ENCODE measurements at places on chromosomes 4 and X.
A peak's percentile ranks its signal among the peaks of the same experiment; 100 is the strongest.

- peak; percentile 33 for DNase-seq
- H3K4me1 ChIP-seq, result no peaks in the 10 kb centered on the region
- no peaks in the 10 kb centered on the region for H3K27me3 ChIP-seq
- no peak overlapping the region for H3K4me3 ChIP-seq
- H3K36me3 ChIP-seq, result no peaks in the 10 kb centered on the region
Measured at GRCh38 chr4:158253350-158253980, 43.2 kb downstream of the TMEM144 start.

GRCh38 chr4:35228313-35228712 is 1016.0 kb downstream of the ARAP2 start:
- H3K4me1 ChIP-seq, result no peaks in the 10 kb centered on the region
- no peaks in the 10 kb centered on the region for H3K36me3 ChIP-seq
- H3K4me3 ChIP-seq, result no peak overlapping the region
- no peak overlapping the region for H3K27ac ChIP-seq
- no peaks in the 10 kb centered on the region for H3K27me3 ChIP-seq
- no peak for DNase-seq

GRCh38 chrX:69600182-69600581 is 15.7 kb upstream of the EDA start:
- H3K36me3 ChIP-seq, result no peaks in the 10 kb centered on the region
- no peaks in the 10 kb centered on the region for H3K4me1 ChIP-seq
- DNase-seq, result no peak
- H3K4me3 ChIP-seq, result no peak overlapping the region
- H3K27me3 ChIP-seq, result no peaks in the 10 kb centered on the region

DNA sequence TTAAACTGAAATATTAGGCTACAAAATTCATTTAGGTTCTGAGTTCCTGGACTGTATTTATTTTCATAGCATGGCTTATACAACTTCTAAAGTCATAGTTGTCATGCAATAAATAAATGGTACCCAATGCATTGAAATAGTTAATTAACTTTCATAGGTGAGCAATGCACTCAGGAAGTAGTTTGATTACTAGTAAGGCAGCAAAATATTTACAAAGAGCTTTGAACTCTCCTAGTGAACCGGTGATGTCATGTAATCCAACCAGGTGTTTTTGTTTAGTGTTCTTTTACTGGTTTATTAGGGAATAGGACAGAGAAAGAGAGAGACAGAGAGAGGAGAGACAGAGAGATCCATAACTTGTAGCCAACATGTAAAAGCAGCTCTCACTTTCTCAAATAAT is 228.6 kb upstream of the CTSO start:
- H3K27ac ChIP-seq, result no peak overlapping the region
- no peak for DNase-seq
- no peaks in the 10 kb centered on the region for H3K36me3 ChIP-seq
- no peaks in the 10 kb centered on the region for H3K4me1 ChIP-seq

GRCh38 chr4:11768251-11768972 is 339.7 kb upstream of the HS3ST1 start:
- no peaks in the 10 kb centered on the region for H3K27me3 ChIP-seq
- no peak overlapping the region for H3K4me3 ChIP-seq
- no peak for DNase-seq
- no peaks in the 10 kb centered on the region for H3K4me1 ChIP-seq

DNA sequence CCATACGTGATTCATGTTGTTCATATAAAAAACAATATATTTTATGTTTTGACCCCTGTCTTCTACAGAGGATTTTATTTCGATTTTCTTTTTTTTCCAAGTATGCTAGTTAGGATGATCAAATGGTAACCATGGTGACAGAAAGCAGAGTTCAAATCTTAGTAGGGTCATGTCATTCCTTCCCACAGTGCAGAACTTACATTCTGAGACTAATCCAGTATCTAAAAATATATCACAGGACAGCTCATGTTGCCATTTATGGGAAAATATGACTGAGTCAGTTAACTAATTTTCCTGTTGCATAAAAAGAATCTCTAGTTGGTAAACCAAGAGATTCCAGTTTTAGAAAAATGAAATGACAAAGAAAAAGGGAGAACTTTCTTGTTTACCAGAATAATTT is 209.5 kb downstream of the PARM1 start:
- no peak for DNase-seq
- no peaks in the 10 kb centered on the region for H3K4me1 ChIP-seq
- no peak overlapping the region for H3K4me3 ChIP-seq
- no peaks in the 10 kb centered on the region for H3K36me3 ChIP-seq
- no peaks in the 10 kb centered on the region for H3K27me3 ChIP-seq
- H3K27ac ChIP-seq, result no peak overlapping the region

- peak overlapping the region; percentile 67 for H3K27ac ChIP-seq
- no peaks in the 10 kb centered on the region for H3K36me3 ChIP-seq
- H3K4me3 ChIP-seq, result no peak overlapping the region
- DNase-seq, result no peak
- no peaks in the 10 kb centered on the region for H3K27me3 ChIP-seq
Measured at GRCh38 chr4:147789596-147789995, 57.7 kb downstream of the ARHGAP10 start.

GRCh38 chr4:181083757-181084361 is 1159.3 kb upstream of the TENM3 start:
- no peaks in the 10 kb centered on the region for H3K4me1 ChIP-seq
- no peak for DNase-seq
- no peak overlapping the region for H3K27ac ChIP-seq
- no peaks in the 10 kb centered on the region for H3K27me3 ChIP-seq

All from transverse colon (tissue), 4 donors.